ENCODE measurements at places on chromosomes 13 and 19.

DNA sequence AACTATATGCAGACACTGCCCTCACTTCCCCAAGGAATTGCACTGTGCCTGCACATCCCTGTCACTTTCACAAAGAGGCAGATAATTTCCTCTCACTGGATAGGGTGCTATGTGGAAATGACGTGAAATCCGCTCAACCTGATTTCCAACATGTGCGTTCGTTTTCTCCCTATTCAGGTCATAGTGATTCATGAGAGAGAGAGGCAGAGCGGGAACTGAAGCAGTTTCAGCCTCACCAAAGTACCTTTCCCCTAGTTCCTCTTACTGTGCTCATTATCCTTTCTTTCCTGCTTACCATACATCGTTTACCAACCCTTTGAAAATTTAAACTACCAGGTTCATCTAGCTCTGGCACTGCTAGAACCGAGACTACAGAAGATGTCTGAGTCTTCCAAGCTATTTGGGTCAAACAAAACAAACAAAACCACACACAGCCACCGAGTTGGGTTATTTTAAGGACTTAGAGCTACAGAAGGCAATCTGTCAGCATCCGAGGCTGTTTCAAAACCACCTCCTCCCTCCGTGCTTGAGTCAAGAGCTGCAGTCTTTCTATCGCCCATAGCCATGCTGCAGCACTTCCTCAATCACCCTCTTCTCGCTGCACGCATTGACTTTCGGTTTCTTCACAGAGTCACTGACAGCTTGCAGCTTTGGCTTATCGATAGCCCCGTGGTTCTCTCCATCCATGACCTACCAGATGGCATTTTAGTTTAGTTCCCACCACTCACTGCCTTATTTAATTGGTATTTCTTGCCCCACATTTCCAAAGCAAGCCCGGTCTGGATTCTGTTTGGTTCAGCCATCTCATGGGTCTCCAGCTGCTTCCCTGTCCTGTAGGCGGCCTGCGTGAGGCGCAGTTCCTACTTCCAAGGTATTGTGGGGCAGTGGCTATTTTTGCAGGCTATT is 1395.8 kb downstream of the EFNB2 start:
- peak; percentile 20 for DNase-seq

DNA sequence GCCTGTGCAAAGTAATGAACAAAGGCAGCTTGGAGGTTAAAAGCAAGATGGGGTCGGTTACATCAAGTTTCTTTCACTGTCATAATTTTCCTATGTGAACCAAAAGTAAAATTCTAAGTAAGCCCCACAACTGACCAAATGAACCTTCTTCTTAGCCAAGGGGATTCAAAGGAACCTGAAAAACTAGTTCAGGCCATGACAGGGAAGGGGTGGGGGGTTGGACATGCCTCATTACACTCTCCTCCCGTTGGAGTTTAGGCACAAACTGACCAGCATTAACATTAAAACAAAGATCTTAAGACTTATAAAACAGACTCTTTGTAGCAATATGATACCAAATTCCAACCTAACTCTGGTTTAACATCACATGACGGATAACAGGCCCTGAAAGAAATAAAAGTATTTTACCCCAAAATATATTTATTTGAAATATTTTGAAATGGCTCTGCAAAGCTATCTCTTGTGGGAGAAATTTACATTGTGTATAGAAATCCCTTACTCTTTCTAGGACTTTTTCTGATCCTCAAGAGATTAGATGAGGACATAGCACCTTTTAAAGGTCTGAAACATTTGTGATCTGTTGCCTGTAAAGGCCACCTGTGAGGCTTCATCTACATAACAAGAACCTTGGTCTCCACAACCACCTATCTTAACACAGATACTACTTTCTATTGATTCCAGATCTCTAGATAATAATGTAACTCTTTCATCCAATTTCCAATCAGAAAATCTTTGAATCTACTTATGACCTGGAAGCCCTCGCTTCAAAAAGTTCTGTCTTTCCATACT is 1829.0 kb upstream of the MIR17HG start:
- no peak for DNase-seq

GRCh38 chr13:110593430-110594130 is 21.8 kb upstream of the NAXD start:
- DNase-seq: no peak

DNA sequence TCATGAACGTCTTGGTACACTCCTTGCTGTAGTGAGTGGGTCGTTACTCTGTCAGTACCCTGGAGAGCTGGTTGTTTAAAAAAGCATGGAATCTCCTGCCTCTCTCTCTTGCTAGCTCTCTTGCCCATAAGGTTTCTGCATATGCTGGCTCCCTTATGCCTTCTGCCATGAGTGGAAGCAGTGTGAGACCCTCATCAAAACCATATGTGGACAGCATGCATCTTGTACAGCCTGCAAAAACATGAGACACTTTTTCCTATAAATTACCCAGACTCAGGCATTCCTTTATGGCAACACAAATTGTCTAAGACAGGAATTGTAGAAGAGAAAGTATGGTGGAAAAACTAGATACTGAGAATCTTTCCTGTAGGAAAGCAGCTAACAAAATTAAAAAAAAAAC is 516.3 kb downstream of the SLITRK6 start:
- DNase-seq: no peak

- DNase-seq: no peak
Measured at GRCh38 chr13:29008296-29008695, 188.2 kb downstream of the MTUS2 start.

GRCh38 chr13:99312493-99312883 is 5.3 kb upstream of the GPR183 start:
- DNase-seq: no peak

- DNase-seq: no peak
Measured at GRCh38 chr13:22091222-22091970, 420.5 kb downstream of the FGF9 start.

- DNase-seq: no peak
Measured at GRCh38 chr19:58575183-58576041, 2.3 kb upstream of the MZF1 start.

DNA sequence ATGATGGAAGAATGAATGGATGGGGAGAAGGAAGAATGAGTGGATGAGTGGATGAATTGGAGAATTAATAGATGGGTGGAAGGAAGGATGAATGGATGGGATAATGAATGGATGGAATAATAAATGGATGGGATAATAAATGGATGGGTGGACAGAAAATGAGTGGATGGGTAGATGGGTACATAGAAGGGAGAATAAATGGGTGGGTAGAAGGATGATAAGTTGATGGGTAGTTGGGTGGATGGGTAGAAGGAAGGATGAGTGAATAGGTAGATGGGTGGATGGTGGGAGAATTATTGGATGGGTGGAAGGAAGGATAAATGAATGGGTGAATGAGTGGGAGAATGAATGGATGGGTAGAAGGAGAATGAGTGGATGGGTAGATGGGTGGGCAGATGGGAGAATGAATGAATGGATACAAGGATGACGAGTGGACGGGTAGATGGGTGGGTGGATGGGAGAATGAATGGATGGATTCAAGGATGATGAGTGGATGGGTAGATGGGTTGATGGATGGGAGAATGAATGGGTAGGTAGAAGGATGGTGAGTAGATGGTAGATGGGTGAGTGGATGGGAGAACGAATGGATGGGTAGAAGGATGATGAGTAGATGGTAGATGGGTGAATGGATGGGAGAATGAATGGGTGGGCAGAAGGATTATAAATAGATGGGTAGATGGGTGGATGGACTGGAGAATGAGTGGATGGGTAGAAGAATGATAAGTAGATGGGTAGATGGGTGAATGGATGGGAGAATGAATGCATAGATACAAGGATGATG is 15.9 kb downstream of the VSTM2B start:
- DNase-seq: no peak

GRCh38 chr13:33319859-33320258 is 34.3 kb upstream of the STARD13 start:
- no peak for DNase-seq

GRCh38 chr19:54451331-54451871 is 2.4 kb downstream of the LENG8 start:
- no peak for DNase-seq

DNA sequence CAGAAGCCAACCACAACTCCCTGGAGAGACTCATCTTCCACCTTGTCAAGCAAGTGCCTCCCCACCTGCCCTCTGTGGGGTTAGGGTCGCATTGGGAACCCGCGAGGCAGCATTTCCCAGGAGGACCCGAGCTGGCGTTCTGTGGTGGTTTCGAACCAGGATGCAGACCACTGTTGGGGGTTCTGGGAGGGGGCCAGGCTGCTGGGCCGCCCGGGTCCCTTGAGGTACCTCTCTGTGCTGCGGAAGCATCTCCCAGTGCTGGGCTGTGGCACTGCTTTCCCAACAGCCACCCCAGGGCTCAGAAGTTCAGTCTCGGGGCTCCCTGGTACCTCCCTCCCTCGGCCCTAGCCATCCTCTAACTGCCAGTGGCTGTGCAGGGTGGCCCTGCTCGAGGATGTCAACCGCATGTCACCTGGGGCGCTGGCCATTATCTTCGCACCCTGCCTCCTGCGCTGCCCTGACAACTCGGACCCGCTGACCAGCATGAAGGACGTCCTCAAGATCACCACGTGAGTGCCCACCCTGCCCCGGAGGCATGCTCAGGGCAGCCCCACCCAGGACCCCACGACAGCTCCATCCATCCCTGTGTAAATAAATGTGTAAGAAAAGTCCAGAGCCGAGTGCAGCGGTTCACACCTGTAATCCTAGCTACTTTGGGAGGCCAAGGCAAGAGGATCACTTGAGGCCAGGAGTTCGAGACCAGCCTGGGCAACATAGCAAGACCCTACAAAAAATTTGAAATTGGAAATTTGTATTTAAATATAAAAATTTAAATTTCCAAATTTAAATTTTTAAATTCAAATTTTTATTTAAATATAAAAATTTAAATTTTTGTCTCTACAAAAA is 8.2 kb upstream of the USE1 start:
- no peak for DNase-seq

- DNase-seq: no peak
Measured at GRCh38 chr13:99796175-99796819, 175.3 kb downstream of the ZIC5 start.

- no peak for DNase-seq
Measured at GRCh38 chr19:38711726-38712153, 32.5 kb downstream of the CAPN12 start.

DNA sequence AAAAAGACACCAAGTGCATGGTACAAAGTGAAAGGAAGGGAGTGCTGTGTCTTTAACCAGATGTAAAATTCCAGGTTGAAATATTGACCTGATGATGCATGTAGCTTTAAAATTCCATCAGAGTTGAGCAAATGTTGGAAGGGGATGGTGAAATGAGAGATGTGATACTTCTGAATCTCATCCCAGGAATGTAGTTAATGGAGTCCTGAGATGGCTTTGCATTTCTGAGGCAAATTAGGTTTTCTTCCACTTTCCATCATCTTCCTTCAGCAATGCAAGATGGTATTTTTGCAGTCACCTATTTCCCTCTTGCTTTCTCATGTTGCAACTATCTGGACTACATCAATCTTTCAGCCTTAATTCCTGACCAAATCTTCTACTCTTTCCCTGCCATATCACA is 194.1 kb upstream of the MIR17HG start:
- DNase-seq: no peak

- DNase-seq: no peak
Measured at GRCh38 chr13:74869846-74870245, 612.1 kb downstream of the TBC1D4 start.

DNA sequence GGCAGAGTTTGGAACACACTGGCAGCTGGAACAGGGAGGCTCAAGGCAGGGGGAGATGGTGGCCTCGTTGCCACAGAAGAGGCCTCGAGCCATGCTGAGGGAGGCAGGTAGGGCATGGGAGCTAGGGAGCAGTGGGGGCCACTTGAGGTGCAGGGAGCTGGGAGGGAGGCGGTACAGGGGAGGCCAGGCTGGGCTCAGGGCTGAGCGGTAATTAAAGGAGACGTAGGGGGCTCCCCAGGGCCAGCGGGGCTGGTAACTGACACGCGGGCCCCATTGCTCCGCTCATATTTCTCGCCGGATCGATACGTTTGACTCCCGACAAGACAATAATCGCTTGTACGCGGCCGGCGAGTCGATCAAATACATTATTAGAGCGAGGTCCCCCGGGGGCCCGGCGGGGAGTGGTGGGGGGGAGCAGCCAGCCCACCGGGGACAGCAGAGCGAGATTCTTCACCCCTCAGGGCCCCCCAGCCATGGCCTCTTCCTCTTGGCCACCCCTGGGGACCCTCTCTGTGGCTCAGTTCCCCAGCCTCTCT is 2.4 kb upstream of the POU2F2 start:
- DNase-seq: no peak

DNA sequence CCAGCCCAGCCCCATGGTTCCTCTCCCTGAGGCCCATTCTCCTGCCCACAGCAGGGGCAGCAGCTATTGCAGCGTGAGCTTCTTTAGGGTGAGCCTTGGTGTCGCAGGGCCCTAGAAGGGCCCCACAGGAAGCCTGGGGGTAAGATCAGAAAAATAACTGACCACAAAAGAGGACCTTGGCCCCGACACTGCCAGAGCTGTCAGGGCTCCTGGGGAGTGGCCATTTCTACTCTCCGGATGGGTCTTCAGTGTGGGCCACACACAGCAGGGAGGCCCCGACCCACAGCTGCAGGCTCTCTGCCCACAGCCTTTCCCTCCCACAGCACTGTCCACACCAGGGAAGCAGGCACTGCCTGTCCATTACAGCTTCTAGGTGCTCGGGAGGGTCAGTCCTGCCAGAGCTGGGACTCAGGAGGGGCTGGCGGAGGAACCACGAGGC is 3.5 kb upstream of the SIGLEC8 start:
- DNase-seq: no peak

DNA sequence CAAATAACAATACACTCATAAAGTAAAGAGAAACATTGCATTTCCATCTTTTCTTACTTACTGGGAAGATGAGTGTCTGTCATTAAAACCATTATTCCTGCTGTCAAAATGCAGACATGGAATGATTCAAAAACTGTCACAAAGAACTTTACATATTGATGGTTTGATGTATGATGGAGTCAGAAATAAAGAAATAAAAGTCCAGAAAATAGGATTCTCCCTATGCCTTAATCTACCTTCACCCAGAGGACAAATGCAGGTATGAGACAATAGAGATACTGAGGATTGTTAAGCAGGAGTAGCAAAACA is 656.1 kb downstream of the TBC1D4 start:
- DNase-seq: no peak

GRCh38 chr19:13984186-13984585 is 21.9 kb downstream of the RFX1 start:
- no peak for DNase-seq

Measured in stimulated activated CD4-positive, alpha-beta T cell treated with anti-CD3 and anti-CD28 coated beads, Interleukin-1b, Interleukin-23, amount 100 ng/mL, for 24 hours (primary cell).